ENCODE measurements at places on chromosomes 2 and 18. TPM values are rescaled to one million over a fixed set of nuclear protein-coding genes. Genes with fewer than 3 reads are reported as not detected.
A peak's percentile ranks its signal among the peaks of the same experiment; 100 is the strongest.

UGT1A6 gene
- not detected for total RNA-seq

DSG3 gene
- total RNA-seq = not detected

DNA sequence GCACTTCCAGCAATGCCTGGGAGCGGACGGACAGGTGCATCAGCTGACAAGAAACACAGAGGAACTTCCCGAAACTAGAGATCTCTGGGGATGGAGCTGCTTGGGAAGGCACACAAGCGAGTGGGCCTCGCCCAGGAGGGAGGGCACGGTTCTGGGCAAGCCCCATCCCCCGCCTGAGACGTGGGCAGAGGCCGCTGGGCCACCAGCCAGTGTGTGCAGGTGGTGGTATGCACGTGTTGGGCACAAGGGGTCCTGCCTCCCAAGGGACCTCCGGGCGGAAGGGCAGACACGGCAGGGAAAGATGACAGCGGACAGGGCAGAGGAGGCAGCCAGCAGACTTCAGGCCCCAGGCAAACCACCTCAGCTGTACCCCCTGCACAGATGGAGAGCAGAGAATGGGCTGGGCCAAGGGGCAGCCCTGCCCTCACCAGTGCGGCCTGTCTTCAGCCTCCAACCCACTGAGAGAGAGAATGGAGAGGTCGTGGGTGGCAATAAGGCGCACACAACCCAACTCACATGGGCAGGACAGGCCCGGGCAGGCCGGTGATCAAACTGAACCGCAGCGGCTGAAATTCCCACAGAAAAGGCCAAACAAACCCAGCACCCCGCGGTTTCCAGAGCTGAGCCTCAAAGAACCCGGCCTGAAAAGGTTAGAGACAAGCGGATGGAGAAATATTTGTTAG lies 51.2 kb downstream of the HDAC4 start:
- DNase-seq = no peak

GRCh38 chr18:43587538-43588153 lies 310.4 kb upstream of the SYT4 start:
- no peak for DNase-seq

GRCh38 chr2:43067254-43068040 lies 159.0 kb downstream of the ZFP36L2 start:
- no peak for DNase-seq

SLC23A3 gene
- 0.46 TPM for total RNA-seq

DNA sequence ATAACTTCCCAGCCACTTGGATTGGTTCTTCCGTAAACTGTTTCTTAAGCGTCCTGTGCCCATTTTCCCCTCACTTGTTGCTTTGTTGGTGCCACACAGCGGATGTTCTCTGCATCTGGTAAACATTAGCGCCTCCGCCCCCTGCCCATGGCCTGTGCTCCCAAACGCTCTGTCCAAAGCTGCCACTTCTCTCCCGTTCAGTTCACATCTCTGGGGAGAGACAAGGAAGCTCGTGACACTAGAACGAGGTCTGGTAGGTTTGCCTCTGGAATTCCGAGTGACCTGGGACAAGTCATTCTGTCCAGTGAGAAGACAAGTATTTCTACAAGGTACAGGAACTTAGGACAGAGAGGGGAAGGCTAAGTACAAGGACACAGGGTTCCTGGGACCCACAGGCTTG lies 9.4 kb downstream of the COPS9 start:
- no peak for DNase-seq

DNA sequence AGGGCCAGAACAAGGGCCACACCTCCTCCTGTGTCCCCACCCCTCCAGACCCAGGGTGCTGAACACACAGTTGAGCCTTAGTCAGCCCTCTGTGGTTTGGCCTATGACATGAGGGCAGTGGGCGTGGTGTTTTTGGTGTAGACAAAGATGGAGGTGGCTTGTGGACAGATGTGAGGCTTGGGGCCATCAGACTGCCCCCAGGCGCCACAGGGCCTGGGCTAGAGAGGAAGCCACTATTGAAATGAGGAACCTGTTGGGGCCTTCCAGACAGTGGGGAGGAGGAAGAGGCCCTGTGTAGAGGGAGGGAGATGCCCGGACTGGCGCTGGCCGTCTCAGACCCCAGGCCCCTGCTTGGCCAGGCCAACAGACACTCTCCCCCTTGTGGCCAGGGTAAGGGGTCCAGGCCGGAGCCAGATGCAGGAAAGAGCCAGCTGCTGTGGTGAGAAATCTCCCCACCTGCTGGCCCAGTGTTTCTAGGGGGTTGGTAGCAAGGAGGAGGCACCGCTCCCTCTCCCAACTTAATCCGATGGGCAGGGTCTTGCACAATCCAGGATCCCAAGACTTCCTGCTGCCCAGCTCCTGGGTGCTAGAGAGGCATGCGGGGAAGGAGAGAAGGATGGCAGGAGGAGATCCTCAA lies 53.8 kb downstream of the SMAD7 start:
- DNase-seq = peak; percentile 54

DNA sequence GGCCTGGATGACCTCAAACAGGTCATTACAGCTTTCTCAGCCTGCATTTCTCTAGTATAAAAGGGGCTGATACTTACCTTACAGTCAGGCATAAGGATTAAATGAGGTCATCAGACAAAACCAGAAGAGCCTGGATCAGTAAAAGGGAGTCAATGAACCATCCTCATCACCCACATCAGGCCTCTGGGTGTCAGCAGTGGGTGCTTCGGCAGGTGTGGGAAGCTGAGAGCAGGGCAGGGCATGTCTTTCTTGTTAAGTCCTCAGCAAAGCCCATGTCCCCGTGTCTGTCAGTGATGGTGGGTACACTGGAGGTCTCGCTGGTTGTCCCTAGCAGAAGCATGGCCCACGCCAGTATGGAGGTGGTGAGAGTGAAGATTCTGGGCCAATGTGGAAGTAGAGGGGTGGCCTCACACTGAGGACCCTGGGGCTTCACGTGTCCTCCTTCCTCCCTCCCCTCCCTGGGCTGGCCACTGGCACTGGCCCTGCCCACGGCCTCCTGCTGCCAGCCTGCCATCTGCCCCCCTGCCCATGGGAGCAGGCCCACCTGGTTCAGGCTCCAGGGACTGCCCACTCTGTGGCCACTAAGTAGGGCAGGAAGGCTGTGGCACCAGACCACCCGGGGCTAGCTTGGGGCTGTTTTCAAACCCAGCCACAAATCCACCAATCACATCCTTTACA lies 4.4 kb downstream of the ADRA2B start:
- no peak for DNase-seq
